ENCODE measurements at places on chromosomes 2 and 18.

GRCh38 chr2:1598800-1599199, 145.5 kb downstream of the PXDN start:
- no peak for DNase-seq

DNA sequence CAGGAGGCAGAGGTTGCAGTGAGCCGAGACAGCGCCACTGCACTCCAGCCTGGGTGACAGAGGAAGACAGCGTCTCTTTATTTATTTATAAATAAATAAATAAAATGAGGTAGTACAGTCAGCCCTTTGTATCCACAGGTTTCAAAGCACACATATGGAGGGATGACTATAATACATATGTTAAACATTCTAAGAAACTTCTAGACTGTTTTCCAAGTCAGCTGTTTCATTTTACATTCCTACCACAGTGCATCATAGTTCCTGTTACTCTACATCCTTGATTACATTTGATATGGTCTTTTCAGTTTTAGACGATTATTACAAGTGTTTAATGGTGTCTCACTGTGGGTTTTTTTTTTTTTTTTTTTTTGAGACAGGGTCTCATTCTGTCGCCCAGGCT, 157.6 kb downstream of the ATAD2B start:
- DNase-seq: no peak

DNA sequence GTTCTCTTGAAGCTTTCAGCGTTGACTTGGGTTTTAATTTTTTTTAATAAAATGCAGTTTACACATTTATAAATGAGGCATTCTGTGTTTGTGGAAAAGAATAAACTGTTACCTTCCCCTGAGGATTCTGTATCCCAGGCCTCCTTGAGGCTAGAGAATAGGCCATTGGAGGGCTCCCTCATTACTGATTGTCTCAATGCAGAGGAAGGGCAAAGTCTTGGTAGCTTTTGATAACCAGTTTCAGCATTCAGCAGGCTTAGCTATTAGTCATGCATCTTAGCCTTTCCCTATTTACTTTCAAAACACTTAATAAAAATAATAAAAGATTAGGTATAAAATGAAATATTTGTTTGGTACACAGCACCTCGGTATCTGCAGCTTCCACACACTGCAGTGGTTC, 58.1 kb upstream of the OTX1 start:
- no peak for DNase-seq

GRCh38 chr18:55833543-55833942, 245.6 kb upstream of the TCF4 start:
- no peak for DNase-seq

GRCh38 chr2:188607501-188607900, 315.8 kb downstream of the GULP1 start:
- no peak for DNase-seq

DNA sequence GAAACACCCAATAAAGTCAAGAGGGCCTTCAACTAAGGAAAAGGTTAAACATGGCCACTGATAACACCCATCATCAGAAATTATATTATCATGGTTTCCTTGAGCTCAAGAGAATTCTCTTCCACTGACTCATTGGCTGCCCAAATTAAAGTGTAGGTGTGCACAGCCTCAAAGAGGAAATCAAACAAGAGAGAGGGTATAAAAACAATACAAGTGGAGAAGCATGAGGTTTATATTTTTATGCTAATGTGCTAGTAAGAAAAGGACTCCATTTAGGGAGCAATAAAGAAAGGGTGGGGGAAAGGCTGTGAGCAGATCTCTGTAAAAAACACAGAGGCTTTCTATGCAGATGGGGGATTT, 168.8 kb upstream of the VRK2 start:
- no peak for DNase-seq
